ENCODE measurements at places on chromosomes 5 and 9.
A peak's percentile ranks its signal among the peaks of the same experiment; 100 is the strongest.

DNA sequence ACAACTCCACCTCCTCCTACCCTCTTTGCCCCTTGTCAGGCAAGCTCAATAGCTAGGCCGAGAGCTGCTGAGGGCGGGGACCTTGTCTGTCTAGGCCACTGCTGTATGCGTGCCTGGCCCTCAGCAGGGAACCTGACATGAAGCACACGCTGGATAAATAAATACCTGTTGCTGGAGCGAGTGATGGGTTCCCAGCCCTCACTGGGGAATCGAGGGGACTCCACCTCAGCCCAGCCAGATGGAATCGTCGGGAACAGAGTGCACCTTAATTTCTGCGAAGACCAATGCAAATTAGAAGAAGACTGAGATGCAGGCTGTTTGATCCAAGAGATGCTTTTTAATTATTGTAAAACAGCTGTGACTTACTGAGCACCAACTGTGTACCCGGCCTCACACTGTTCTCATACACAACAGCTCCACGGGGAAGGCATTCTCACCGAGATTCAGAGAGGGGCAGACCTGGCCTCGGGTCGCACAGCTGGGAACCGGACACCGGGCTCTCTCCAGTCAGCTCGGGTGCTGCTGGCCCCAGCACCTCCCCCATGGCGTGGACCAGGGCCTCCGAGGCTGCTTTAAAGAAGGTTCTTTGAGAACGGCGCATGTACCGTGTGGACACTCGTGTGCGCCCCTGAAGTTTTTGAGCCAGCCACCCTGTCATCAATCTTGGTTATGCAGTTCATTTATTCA lies 109.7 kb upstream of the IER5L start:
- no peak for DNase-seq

DNA sequence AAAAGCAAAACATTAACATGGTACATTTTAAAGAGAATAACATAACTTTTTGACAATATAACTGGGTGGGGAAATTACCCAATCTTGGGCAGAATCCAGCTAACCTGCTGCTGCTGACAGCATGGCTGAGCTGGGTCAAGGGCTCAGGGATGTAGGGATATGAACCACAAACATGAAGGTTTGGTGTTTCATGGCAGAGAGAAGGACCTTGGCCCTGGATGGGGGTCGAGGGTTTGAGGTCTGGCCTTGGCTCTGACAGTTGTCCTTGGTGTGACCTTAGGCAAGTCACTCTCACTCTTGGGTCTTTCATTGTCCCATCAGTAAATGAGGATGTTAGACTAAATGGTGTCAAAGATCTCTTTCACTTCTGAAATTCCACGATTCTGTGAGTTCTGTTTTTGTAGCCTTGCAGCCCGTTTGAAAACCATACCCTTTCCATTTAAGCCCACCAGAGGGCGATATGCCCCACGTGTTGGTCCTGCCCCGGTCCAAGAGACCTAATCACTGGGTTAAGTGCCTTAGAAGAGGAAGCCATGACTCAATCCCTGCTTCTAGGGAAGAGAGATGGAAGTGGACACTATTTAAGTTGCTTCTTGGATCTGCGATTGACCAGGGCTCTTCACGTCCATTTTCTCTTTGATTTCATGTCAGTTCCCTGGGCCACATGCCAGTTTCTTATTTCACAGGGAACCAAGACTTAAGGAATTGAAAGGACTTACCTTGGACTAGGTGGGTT lies 56.8 kb upstream of the TEX48 start:
- peak; percentile 56 for DNase-seq

DNA sequence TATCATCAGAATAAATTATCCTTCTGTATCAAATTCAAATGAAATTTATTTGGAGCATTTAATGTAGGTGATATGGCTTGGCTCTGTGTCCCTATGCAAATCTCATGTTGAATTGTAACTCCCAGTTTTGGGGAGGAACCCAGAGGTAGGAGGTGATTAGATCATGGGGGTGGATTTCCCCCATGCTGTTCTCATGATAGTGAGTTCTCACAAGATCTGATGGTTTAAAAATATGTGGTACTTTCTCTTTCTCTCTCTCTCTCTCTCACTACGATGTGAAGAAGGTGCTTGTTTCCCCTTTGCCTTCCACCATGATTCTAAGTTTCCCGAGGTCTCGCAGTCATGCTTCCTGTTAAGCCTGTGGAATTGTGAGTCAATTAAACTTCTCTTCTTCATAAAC lies 678.4 kb upstream of the RGMB start:
- no peak for DNase-seq

GRCh38 chr5:155773680-155774079 lies 553.3 kb upstream of the SGCD start:
- no peak for DNase-seq
